Activated naive CD4-positive, alpha-beta T cell treated with anti-CD3 and anti-CD28 coated beads, Interleukin-2, amount 50 U/mL, for 72 hours (primary cell): ENCODE measurements at places on chromosomes 7 and 10. TPM values are rescaled to one million over a fixed set of nuclear protein-coding genes. Genes with fewer than 3 reads are reported as not detected.

DNA sequence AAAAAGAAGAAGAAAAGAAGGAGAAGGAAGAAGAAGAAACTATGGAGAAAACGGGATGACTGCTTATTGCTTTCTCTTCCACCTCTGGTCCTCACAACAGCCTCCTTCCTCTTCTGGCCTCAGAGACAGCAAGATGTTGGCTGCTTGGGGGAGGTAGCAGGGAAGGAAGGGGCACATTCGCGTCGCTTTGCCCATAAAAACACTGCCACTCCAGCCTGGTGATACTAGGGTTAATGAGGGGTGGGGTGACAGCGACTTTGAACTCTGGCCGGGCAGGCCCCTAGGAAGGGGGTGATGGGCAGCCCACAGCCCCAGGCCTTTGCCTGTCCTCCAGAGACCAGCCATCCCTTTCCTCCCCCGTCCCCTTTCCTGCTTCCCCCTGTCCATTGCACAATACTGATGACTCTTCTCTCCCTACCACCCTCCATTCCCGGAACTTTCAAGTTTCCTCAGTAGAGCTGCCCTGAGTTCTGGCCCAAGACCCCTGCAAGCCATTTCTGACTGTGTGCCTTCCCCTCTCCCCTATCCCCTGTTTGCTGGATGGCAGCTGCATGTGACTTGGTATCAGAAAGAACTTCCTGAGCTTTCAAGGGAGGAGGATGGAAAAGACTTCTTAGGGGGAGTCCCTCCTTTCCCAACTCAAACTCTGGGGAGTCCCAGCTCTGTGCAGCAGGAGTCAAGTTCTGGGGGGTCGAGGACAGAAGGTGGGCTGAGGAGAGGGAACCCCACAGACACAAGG lies 2.2 kb upstream of the CUEDC2 start:
- no peak for DNase-seq

- DNase-seq = no peak
Observed at GRCh38 chr10:103682631-103683030, 172.7 kb downstream of the SH3PXD2A start.

OGDHL gene
- 0.14 TPM for total RNA-seq

- no peak for DNase-seq
Observed at GRCh38 chr7:138127996-138128395, 51.7 kb downstream of the AKR1D1 start.

DNA sequence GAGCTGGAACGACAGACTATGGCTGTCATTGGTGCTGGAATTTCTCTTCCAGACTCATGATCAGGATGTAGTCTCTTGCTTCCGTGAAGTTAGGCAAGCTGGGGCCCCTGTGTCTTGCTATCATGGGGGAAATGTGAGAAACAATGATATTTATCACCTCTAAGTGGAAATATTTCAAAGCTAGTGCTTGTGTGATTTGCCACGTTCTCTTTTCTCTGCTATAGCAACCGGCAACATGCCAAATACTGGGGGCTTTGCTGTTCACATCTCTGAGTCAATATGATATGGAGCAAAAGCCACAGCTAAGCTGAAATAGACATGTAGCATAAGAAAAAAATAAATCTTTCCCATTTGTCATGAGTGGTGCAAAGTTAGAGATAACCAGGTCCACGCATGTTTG lies 668.2 kb upstream of the IGFBP3 start:
- DNase-seq = no peak

DNA sequence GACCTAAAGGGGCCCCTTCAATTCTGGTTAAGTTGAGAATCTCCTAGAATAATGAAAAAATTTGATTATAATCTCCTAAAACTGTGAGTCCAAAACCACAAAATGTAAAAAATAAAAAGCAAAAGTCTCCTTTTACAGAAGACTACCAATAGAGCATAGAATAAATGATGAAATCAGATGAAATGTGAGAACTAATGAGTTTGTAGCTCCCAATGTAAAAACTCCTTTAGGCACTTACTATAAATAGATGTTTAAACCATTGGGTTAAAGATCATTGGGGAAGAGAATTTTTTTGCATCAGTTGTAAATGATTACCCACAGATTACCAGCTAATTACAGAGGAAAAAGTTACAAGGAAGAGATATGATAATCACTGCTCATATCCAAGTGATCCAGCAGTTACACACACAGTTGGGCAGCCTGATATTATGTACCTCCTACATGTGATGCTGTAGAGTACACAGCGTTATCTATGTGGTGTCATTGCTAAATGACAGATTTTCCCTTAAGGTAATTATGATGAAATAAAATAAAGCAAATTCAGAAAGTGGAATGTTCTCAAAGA lies 282.7 kb upstream of the SEMA3D start:
- no peak for DNase-seq

- no peak for DNase-seq
Observed at GRCh38 chr10:86363833-86364490, 2.6 kb downstream of the GRID1 start.
